Stimulated activated CD8-positive, alpha-beta memory T cell treated with anti-CD3 and anti-CD28 coated beads, Interleukin-15, amount 100 ng/mL, for 48 hours (primary cell): ENCODE measurements at places on chromosomes 2 and 18.

GRCh38 chr18:23228102-23229061 lies 93.1 kb downstream of the CABLES1 start:
- no peak for DNase-seq

GRCh38 chr2:237062585-237062984 lies 23.1 kb upstream of the COPS8 start:
- no peak for DNase-seq

DNA sequence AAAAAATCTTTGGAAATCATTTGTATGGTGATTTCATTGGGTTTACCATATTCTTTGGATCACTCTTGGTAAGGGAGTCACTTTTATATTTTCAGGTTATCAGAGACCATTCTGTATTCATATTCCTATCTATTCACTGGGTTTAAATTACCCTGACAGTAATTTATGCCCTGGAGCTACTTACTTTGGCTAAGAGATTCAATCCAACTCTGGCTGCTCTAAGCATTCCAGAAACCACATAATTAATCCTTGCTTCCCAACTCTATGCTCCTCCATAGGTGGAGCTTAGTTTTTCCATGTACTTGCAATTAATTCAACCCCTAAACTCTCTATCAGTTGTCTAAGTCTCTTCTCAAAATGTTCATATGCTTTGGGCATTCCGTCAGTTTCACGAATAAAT lies 336.3 kb downstream of the AGPS start:
- no peak for DNase-seq

- DNase-seq, result no peak
Observed at GRCh38 chr18:48791636-48792105, 159.1 kb downstream of the SMAD7 start.

DNA sequence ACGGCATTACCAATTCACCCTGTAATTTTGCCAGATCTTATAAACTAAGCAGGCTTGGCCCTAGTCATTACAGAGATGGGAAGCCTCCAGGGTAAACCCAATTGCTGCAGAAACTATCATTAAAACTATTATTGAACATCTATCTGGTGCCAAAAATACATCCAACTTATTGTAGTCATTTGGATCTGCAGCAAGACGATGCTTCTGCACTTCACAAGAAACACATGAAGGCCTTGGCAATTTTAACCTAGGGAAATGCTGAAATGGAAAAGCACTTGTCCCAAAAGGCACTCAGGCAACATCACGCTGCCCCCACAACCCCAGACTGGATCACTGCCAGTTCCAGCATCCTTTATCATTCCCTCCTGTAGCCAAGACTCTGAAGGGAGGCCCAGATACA lies 85.3 kb upstream of the ACVR2A start:
- DNase-seq, result no peak

- no peak for DNase-seq
Observed at GRCh38 chr2:9952286-9952737, 819 bp downstream of the GRHL1 start.

DNA sequence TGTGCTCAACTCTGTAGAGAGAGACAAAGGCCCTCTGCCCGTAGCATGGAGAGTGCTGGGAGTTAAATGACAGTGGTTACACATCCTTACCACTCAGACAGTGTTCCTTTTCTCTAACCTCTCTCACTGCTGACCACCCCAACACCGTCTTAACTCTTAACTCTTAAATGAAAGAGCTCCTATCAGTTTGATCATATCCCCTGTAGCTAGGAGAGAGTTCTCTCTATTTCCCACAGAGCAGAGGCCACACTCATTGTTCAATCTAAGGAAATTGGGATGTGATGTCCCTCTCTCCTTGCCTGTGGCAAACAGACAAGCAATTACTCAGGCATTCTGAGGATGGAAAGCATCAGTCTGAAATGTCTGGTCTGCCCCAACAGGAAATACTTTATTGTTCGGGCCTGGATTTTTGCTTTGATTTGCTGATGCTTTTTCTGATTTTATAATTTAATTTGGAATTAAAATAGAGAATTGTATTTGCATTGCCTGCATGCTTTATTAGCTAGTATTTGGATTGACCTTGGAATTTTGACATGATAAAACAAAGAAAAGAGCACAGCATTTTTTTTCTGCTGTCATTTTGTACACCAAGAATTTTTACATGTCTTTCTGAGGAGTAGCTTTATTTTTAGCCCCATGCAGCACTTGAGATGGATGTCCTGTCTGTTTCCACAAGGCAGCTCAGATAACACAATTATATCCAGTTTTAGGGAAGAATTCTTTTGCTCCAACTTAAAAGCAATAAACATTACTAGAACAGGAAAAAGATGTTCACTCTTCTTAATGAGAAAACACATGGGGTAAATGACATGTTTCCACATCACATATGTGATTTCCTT lies 27.7 kb upstream of the IER3IP1 start:
- DNase-seq, result no peak

DNA sequence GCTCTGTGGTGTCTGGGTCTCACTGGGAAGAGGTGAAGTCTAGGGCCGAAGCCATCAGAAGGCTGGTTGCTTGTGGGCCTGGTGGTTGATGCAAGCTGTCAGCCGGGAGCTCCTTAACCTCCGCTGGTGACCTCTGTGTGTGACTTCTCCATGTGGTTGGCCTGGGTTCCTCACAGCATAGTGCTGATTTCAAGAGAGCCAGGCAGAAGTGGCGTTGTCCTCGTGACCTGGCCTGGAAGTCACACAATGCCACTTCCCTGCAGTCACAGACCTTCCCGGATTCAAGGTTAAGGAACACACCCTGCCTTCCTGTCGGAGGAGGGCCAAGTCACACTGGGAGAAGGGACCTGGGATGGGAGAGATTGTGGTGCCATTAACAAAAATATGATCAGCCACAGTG lies 303.7 kb upstream of the HS6ST1 start:
- DNase-seq, result no peak

GRCh38 chr2:241905716-241906377 lies 36.3 kb downstream of the RTP5 start:
- DNase-seq, result no peak

GRCh38 chr2:222745836-222746559 lies 74.5 kb downstream of the MOGAT1 start:
- DNase-seq, result no peak

- no peak for DNase-seq
Observed at GRCh38 chr2:164967781-164968228, 12.5 kb upstream of the SLC38A11 start.

DNA sequence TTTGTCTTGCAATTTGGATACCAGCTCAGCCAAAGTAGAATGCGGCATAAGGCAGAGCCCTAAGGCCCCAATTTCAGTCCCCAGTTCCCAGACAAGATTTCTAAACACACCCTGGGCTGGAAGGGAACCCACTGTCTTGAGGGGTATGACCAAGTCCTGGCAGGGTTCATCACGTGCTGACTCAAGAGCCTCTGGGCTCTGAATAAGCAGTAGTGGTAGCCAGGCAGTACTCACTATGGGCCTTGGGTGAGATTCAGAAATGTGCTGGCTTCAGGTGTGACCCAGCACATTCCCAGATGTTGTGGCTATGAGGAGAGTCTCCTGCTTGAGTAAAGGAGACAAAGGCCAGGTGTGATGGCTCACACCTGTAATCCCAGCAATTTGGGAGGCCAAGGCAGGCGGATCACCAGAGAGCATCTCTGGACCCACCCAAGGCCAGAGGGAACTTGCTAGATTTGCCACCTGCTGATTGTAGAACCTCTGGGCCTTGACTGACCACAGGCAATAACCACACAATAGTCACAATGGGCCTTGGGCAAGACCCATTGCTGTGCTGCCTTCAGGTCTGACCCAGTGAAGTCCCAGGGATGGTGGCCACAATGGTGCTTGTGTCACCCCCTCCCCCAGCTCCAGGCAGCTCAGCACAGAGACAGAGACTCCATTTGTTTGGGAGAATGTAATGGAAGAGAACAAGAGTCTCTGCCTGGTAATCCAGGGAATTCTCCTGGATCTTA lies 74.9 kb downstream of the ATL2 start:
- DNase-seq, result no peak

GRCh38 chr18:31512203-31512764 lies 14.3 kb downstream of the DSG2 start:
- DNase-seq, result no peak

DNA sequence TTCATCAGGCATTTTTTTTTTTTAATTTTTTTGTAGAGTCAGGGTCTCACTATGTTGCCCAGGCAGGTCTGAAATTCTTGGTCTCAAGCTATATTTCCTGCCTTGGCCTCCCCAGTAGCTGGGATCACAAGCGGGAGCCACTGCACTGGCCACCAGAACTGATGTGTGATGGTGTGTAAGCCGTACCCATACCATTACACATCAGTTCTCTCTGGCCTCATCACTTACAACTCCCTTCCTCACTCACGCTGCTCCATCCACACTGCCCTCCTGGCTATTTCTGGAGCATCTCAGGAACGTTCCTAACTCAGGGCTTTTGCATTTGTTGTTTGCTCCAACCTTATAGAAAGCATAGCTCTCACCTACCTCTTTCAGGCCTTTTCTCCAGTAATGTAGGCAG lies 834.5 kb upstream of the ID2 start:
- DNase-seq, result no peak

GRCh38 chr18:31675404-31675803 lies 9.0 kb downstream of the B4GALT6 start:
- no peak for DNase-seq

GRCh38 chr2:157269922-157270321 lies 12.4 kb downstream of the GALNT5 start:
- DNase-seq, result no peak

- DNase-seq, result no peak
Observed at GRCh38 chr2:99656994-99657393, 167.2 kb upstream of the REV1 start.
